Pancreas (tissue), 10 donors: ENCODE measurements at places on chromosomes 11 and 22. TPM values are rescaled to one million over a fixed set of nuclear protein-coding genes. Genes with fewer than 3 reads are reported as not detected.
A peak's percentile ranks its signal among the peaks of the same experiment; 100 is the strongest.

GRCh38 chr11:114258696-114259095, 37.5 kb upstream of the NNMT start:
- no peak for DNase-seq

- no peak for DNase-seq
Measured at GRCh38 chr11:45042560-45042959, 91.9 kb upstream of the TP53I11 start.

DNA sequence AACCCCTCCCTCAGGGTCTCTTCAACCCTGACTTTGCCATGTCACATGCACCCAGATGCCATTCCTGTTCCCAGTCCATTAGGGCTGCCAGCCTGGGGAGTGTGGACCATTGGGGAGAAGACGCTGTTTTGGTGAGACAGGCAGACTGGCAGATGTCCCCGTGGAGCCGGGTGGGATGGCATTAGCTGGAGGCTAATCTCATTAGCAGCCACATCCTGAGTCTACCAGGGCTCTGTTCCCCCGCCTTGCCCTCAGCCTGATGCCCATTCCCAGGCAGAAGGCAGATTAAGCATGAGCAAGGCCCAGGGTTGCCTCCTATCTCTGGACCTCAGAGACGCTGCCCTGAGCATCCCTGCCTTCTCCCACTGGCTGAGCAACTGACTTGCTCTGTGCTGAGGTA, 46.4 kb upstream of the ALX4 start:
- no peak for DNase-seq

DNA sequence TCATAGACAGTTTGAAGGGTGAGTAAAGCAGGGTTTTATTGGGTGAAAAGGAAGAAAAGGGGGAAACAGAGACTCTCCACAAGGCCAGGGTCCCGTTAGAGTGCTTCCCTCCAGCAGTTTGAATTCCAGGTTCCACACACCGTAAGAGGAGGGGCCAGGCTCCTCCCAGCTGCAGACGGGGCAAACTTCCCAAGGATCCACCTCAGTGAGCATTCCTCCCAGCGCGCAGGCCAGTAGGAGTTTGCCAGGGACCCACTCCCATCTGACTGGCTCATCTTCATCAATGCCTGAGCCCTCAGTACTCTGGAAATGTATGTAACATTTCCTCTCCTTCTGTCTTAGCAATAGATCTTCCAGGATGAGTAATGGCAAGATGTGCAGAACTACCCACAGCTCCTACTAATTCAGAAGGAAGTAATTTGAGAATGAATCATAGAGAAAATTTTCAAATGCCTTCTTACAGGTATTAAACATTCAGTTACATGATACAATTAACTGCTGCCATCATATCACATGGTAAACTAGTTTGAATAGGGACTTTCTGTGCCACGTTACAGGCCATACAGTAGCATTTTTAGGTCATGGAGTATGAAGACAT, 34.0 kb upstream of the TRPC6 start:
- no peak for DNase-seq

DNA sequence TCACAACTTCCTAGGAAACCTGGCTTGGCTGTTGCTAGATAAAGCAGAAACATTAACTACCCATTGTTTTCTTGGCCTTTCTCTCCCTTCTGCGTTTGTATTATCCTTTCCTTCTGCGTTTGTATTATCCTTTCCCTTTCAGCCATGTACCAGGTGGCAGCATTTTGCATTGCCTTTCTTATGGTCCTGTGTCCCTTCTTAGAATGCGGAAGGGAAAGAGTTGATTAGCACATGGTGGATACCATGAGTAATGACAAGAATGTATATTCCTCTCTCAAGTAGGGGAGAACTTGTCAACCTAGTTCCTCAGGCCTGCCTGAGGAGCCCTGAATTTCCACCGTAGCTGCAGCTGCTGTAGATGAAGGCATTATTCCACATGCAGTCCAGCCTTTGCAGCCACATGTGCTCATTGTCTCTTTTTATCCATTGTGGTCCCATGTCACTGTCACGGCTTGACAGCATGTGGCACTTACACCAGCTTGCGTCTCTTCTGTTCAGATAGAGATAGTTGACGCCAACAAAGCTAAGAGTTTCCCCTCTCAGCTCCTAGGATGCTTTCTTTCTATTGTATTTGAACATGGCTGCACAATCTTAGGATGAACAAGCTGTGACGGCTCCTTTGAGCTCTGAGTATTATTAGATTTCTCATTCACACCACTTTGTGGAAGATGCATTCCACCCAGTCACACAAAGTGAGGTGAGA, 44.8 kb downstream of the SLN start:
- DNase-seq = no peak

- no peak for DNase-seq
Measured at GRCh38 chr11:60699936-60700335, 524 bp downstream of the MS4A8 start.

DNA sequence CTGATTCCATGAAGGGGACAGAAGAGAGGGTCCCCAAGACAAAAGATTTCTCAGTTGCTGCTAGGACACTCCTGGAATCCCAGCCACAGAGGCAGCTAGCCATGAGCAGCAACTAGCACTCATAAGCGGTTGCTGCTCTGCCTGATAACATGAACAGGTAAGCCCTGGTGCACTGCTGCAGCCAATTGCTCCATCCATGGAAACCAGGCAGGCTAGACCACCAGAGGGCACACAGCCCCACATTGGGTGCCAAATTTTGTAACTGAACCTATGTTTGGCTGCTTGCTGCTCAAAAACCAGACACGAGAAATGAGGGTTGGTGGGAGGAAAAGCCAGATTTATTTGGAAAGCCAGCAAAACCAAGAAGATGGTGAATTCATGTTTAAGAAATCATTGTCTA, 21.9 kb upstream of the QSER1 start:
- DNase-seq = peak; percentile 10

- DNase-seq = no peak
Measured at GRCh38 chr11:26286472-26287066, 45.4 kb upstream of the ANO3 start.

GRCh38 chr11:14821031-14821430, 71.0 kb downstream of the CYP2R1 start:
- DNase-seq = no peak

DNA sequence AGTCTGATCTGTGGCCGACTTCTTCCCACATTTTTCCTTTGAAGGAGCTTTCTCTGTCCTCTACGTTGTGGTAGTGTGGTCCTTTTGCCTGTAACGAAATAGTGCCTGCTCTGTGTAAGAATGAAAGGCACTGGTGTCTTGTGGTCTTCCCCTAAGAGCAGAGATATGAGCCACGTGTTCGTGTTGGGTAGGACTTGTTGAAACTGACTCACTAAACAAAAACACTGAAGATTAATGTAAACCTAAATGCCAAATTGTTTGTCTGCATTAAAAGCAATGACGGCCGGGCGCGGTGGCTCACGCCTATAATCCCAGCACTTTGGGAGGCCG, 10.1 kb upstream of the RPS3 start:
- DNase-seq = no peak

Gene MMP3
- total RNA-seq = not detected

Gene GPHA2
- total RNA-seq = 15.0 TPM

Gene CALCB
- 2.6 TPM for total RNA-seq

Gene C22orf15
- not detected for total RNA-seq

Gene NUMA1
- 138 TPM for total RNA-seq

Gene SCGB1C1
- total RNA-seq = 0.41 TPM
